ENCODE measurements at places on chromosomes 3 and 15.
A peak's percentile ranks its signal among the peaks of the same experiment; 100 is the strongest.

DNA sequence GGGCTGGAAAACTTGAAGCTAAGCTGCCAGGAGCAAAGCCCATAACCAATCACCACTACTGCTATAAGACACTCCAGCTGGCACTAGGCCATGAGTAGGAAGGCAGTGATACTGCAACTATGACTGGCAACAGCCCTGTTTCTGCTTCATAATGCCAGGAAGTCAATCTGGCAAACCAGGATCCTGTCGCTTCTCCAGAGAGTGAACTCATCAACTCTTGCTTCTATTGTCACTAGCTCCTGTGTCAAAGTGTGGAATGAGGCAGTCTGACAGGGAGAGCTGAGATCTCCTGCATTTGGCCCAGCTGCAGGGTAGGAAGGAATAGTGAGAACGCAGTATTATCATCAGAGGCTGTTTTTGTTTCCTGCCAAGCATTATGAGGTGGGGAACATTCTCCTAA lies 105.3 kb downstream of the CTNNB1 start:
- no peak for DNase-seq

- no peak for DNase-seq
These were observed 48.1 kb downstream of the MAGEF1 start for GRCh38 chr3:184663756-184664155.

GRCh38 chr3:15522016-15522415 lies 510 bp upstream of the COLQ start:
- no peak for DNase-seq

GRCh38 chr3:101928890-101929289 lies 79.6 kb downstream of the NFKBIZ start:
- no peak for DNase-seq

GRCh38 chr3:153629148-153629547 lies 467.1 kb downstream of the RAP2B start:
- DNase-seq: no peak

DNA sequence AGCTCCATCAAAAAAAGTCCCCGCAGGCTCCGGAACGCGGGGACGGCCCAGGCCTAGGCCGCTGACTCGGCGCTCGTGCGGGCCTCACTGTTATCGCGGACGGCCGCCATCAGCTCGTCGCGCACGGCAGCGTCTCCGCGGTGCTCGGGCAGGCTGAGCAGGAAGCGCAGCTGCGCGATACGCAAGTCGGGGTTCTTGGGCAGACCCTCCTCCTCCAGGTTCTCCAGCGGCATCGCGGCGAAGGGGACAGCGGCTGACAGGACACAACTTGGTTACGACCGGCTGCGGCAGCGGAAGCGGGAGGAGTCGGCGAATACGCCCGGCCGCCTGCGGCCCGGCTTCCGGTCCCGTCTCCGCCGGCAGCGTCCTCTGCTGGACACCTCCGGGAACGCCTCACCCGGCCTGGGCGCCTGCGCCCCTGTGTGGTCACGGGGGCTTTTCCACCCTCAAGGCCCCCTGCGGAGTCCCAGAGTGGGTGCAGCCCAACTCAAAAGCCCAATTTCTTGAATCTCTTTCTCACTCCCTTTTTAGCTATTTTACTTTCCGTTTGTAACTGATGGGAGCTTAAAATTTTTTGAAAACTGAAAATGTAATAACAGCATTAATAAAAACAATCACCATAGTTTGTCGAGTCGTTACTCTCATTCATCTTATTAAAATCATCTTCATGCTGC lies at the start of gene PSMD6:
PSMD6 (minus strand) TSS at position 308 of the 674 bp plus-strand sequence; CDS start at position 233, 75 bp downstream.
- DNase-seq: peak; percentile 27

DNA sequence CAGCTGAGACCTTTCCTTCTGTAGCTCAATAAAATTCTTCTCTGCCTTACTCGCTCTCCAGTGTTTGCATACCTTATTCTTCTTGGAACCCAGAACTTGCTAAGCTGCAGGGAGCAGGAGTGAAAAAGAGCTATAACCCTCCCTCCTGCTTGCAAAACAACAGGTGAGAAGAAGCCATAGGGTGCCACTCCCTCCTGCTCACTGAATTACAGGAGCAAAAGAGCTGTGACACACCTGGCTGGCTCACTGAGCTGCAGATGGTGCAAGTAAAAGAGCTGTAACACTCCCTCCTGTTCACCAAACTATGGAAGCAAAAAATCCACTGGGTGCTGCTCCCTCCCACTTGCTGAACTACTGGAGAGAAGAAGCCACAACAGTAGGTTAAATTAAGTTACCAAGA lies 44.2 kb upstream of the C2CD4B start:
- no peak for DNase-seq
